ENCODE measurements at places on chromosomes 12 and 14.

- no peak for DNase-seq
These were observed 58.4 kb upstream of the BDKRB2 start for GRCh38 chr14:96146131-96146771.

DNA sequence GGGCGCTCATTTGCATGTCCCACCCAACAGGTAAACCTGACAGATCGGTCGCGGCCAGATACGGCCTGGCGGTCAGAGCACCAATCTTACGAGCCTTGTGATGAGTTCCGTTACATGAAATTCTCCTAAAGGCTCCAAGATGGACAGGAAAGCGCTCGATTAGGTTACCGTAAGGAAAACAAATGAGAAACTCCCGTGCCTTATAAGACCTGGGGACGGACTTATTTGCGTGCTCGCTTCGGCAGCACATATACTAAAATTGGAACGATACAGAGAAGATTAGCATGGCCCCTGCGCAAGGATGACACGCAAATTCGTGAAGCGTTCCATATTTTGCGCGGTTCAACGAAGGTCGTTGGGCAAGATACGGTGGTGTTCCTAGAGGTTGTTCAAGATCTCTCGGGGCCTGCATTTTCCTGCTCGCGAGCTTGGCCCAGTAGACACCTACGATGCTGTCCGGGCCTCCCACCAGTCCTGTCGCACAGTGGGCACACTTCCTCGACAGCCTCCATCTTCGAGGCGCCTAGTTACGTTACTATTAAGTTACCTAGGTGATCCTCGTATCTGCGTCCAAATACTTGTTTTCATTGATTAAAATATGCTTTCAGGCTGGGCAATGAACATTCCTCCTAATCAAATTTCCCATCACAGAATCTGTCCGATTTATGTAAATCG lies at the start of gene RNU6-7:
Gene RNU6-7, plus strand, starts transcription at position 230 of the 675 bp plus-strand sequence.
- DNase-seq: no peak

DNA sequence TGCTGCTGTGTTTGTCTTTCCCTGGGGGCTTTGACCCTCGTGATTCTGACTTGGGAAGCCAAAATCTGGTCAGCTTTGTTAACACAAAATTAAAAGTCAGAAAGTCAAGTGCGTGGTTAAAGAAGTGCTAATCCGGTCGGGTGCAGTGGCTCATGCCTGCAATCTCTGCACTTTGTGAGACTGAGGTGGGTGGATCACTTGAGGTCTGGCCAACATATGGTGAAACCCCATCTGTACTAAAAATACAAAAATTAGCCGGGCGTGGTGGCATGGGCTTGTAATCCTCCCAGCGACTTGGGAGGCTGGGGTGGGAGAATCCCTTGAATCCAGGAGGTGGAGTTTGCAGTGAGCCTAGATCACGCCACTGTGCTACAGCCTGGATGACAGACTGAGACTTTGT lies 844.6 kb downstream of the VRK1 start:
- DNase-seq: no peak

DNA sequence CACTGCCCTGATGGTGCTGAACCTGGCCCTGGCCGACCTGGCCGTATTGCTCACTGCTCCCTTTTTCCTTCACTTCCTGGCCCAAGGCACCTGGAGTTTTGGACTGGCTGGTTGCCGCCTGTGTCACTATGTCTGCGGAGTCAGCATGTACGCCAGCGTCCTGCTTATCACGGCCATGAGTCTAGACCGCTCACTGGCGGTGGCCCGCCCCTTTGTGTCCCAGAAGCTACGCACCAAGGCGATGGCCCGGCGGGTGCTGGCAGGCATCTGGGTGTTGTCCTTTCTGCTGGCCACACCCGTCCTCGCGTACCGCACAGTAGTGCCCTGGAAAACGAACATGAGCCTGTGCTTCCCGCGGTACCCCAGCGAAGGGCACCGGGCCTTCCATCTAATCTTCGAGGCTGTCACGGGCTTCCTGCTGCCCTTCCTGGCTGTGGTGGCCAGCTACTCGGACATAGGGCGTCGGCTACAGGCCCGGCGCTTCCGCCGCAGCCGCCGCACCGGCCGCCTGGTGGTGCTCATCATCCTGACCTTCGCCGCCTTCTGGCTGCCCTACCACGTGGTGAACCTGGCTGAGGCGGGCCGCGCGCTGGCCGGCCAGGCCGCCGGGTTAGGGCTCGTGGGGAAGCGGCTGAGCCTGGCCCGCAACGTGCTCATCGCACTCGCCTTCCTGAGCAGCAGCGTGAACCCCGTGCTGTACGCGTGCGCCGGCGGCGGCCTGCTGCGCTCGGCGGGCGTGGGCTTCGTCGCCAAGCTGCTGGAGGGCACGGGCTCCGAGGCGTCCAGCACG lies 4.7 kb downstream of the LTB4R start:
- DNase-seq: no peak

DNA sequence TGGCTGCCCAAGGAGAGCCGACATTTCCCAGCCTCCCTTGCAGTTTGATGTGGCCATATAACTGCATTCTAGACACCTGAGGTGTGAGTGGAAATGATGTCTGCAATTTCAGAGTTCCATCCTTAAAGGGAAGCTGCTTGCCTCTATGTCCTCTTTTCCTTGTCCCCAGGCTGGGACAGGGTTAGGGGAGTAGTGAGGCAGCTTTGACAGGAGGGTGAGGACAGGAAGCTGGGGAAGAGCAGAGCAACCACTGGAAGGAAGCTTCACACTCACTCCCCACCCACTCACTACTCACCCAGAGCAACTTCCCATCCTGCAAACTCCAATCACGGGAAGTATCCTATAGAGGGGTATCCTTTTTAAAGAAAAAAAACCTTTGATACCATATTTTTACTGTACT lies 28.9 kb upstream of the LTA4H start:
- DNase-seq: no peak

- no peak for DNase-seq
These were observed 288.3 kb upstream of the AMIGO2 start for GRCh38 chr12:47367912-47368537.

DNA sequence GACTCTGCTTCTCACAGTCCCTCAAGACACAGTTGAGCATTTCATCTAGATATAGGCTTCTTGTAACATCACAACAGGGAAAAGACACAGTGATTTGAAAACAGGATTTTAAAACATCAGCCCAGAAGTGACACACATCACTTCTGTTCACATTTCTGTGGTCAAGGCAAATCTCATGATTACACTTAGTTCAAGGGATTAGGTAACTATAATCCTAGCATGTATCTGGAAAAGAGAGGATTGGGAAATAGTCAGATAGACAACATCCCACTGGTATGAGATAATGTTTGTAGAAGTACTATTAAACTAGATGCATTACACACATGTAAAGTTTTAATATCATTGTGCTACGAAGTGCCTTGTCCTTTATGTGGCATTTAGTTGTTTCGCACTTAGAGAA lies 252.6 kb upstream of the PRKD1 start:
- no peak for DNase-seq

GRCh38 chr12:71691504-71692129 lies 5.7 kb downstream of the TMEM19 start:
- DNase-seq: no peak

DNA sequence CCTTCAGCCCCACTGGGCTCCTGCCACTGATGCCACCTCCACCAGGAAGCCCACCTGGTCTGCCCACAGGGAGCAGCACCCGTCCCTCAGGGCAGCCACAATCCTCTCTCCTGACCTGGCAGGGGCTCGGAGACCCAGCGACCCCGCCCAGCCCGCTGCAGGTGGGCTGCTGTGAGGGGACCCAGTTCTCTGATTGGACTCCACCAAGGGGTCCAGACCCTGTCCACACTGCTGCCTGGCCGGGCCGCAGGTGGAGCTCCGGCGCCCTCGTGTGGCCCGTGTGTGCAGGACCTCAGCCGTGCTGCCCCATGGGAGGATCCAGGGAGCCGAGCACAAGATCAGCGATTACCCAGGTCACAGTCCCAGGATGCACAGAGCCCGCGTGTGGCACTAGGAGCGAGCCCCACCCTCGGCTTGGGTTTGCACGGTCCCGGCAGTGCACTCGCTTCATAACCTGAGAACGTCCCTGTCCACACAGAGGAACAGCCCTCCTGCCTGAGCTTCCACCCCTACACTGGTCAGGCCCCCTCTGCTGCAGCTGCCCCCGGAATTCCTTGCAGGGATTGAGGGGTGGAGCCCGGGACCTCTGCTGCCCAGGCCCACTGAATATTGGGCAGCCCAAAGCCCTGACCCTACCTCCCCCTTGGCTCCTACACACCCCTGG lies 35.4 kb upstream of the TMEM179 start:
- peak; percentile 91 for DNase-seq

- DNase-seq: no peak
These were observed 159.9 kb upstream of the NOS1 start for GRCh38 chr12:117521346-117521745.

DNA sequence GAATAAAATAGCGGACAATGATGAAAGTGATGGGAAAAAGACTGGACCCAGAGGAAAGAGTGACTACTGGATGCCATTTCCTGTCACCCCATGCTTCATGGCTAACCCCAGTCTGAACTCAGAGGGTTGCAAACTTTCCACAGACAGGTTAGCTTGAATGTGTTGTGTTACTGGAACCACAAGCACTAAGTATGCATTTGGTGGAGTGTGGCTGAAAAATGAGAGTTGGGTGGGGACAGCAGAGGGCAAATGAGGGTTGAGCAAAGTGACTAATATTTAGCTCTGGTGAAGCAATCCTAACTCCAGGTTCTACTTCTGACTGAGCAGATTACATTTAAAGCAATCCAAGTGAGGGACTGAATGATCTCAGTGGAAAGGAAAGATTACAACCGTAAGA lies 1.6 kb downstream of the SLC16A7 start:
- DNase-seq: peak; percentile 4

DNA sequence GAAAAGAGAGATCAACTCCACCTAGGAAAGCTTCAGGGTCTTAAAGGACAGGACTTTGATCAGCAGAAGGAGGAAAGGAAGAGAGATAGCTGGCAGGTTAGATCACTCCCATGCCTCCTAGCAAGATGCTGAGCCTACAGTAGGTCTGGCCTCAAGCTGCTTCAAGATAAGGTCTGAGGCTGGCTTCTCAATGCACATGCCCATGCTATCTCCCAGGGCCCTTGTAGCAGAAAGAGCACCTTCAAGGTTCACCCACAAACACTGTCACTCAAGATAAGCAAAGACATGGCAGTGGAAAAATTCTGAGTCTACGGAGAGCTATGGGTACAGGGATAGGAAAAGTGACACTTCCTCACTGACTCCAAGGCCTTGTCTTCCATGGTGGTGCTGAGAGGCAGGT lies 14.3 kb downstream of the REM2 start:
- no peak for DNase-seq

DNA sequence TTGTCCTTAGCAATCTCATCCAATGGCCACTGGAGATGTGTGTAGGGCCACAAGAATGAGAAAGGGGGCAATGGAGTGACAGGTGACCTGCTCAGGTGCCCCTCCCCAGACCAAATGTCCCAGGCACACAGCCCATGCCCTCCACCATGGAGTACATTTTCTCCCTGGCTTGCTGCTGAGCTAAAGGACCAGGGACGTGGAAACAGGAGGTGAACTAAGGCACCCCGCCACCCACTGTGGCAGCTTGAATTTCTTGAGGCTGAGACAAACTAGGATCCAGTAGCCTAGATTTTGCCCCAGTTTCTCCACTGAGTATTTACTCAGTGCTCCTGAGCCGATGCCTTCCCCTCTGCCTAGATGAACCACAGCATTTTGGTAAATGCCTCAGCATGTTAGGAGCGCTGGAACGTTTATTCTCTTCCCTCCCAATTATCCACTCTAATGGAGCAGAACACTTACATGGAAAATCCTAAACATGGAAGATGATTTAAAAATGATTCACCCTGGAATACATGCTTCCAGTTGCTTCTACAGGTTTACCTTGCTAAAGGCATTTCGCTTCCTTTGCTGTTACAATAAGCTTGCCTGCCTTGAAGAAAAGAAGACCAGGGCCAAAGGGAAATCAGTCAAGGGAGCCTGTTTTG lies 198.0 kb downstream of the ZFP36L1 start:
- DNase-seq: no peak

DNA sequence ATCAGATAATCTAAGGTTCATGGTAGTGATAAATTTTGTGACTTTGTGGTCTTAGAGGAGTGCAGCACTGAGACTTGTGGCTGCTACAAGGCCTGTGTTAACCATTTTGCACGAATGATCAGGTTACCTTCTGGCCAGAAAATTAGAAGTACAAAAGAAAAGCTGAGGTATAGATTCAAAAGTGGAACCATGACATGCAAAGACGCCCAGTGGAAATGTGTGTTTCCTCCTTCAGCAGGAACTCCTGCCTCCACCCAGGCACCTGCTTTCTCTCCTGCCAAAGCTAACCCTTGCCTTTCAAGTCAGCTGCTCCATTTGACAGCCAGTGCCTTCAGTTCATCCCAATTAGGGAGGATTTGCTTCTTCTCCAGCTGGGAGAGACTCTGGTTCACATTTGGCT lies 10.1 kb downstream of the PDE6H start:
- no peak for DNase-seq

DNA sequence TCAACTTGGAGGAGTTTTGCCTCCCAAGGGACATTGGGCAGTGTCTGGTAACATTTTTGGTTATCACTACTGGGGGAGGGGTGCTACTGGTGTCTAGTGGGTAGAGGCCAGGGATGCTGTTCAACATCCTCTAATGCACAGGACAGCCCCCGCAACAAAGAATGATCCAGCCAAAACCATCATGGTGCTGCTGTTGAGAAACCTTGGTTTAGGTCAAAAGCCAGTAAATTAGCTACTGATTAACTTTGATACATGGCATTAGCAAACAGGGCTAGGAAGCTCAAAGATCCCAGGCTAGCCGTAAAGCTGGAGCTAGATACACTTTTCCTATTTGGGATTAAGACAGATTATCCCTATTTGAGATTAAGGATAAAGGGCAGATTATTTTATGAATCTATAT lies 8.8 kb downstream of the ALKBH2 start:
- DNase-seq: no peak

GRCh38 chr12:117309276-117309925 lies 52.0 kb downstream of the NOS1 start:
- DNase-seq: no peak

GRCh38 chr12:9651265-9651729 lies 18.2 kb upstream of the CLEC2D start:
- no peak for DNase-seq

- no peak for DNase-seq
These were observed 227.3 kb downstream of the ERC1 start for GRCh38 chr12:1218369-1218768.

- DNase-seq: no peak
These were observed 86.6 kb downstream of the BORCS5 start for GRCh38 chr12:12443431-12443878.

- no peak for DNase-seq
These were observed 53.1 kb downstream of the FUT8 start for GRCh38 chr14:65465584-65465983.

GRCh38 chr14:97329701-97330100 lies 532.5 kb downstream of the VRK1 start:
- DNase-seq: no peak

DNA sequence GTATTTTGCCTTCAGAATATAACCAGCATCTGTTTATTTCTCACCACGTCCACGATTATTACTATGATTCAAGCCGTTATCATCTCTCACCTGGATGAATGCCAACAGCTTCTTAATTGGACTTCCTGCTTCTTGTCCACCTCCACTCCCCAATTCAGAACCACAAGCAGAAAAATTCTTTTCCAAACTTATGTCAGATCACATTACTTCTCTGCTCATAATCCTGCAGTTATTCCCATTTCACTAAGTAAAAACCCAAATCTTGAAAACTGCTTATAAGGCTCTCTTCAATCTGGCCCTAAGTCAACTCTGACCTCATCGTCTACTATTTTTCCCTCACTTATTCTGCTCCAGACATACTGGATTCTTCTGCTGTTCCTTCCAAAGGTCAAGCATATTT lies 2.0 kb downstream of the CRY1 start:
- DNase-seq: no peak

All from GM12891 (cell line).